ENCODE measurements at places on chromosomes 2 and 18. TPM values are rescaled to one million over a fixed set of nuclear protein-coding genes. Genes with fewer than 3 reads are reported as not detected.
A peak's percentile ranks its signal among the peaks of the same experiment; 100 is the strongest.

CCDC148 gene
- 0.45 TPM for polyA plus RNA-seq

NT5DC4 gene
- polyA plus RNA-seq: not detected

FAM228A gene
- not detected for polyA plus RNA-seq

GCG gene
- polyA plus RNA-seq: not detected

SPATS2L gene
- 67.3 TPM for polyA plus RNA-seq

NT5C1B gene
- not detected for polyA plus RNA-seq

GALNT5 gene
- polyA plus RNA-seq: 0.02 TPM

MGAT4A gene
- polyA plus RNA-seq: 1.4 TPM

COL4A3 gene
- polyA plus RNA-seq: 0.12 TPM

GAL3ST2 gene
- 0.14 TPM for polyA plus RNA-seq

DNA sequence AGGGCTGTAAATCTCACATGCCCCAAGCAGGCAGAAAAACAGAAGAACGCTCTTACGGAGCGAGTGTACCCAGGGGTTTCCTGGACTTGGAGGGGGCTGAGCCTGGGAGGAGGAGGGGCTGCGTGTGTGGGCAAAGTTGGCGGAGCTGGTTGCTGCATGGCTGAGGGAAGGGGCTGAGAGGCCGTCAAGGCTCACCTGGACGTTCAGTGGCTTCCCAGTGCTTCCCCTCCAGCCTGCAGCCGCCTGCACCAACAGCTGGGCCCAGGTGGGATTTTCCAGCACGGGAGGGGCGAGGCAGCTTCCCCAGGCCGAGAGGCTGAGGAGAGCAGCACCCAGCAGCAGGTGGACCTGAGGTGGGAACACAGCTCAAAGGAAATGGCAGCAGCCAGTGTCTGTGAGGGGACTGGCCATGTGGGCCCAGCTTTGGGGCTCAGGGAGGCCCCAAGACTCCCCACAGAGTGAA is 70.6 kb upstream of the CTDP1 start:
- H3K4me1 ChIP-seq: no peaks in the 10 kb centered on the region
- H3K27ac ChIP-seq: no peak overlapping the region
- H3K27me3 ChIP-seq: 0 out of 2 replicates have a peak, but pooled peaks cover 2% of the 10 kb centered on the region

- H3K36me3 ChIP-seq: no peaks in the 10 kb centered on the region
- no peak overlapping the region for H3K27ac ChIP-seq
- no peak overlapping the region for H3K4me3 ChIP-seq
- H3K27me3 ChIP-seq: no peaks in the 10 kb centered on the region
- H3K4me1 ChIP-seq: no peaks in the 10 kb centered on the region
- no peak for DNase-seq
These were observed 87.4 kb upstream of the CAPN13 start for GRCh38 chr2:30894498-30895119.

GRCh38 chr2:204722691-204723090 is 177.4 kb downstream of the PARD3B start:
- no peaks in the 10 kb centered on the region for H3K27me3 ChIP-seq
- peaks cover 3% of the 10 kb centered on the region for H3K4me1 ChIP-seq
- DNase-seq: no peak
- H3K36me3 ChIP-seq: no peaks in the 10 kb centered on the region

DNA sequence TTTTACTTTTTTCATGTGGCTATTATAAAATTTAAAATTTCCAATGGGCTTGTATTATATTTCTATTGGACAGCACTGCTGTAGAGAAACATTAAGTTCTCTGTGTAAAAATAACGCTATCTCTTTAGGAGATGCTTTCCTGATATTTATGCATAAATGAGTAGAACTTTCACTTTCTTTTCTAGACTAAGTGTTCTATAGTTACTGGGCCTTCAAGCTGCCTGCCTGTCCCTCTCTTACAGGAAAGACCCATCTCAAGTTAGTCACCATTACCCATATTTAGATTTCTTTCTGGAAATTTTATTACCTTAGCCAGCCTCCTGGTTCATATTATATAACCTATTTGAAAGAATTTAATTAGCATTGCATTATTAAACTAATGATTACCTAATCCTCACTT is 4.8 kb downstream of the ITGA4 start:
- H3K27me3 ChIP-seq: peaks cover 14% of the 10 kb centered on the region
- no peak overlapping the region for H3K27ac ChIP-seq
- no peak overlapping the region for H3K4me3 ChIP-seq

GRCh38 chr18:73908323-73908722 is 239.3 kb downstream of the FBXO15 start:
- peak; percentile 59 for DNase-seq
- H3K4me1 ChIP-seq: no peaks in the 10 kb centered on the region
- no peak overlapping the region for H3K4me3 ChIP-seq
- H3K36me3 ChIP-seq: no peaks in the 10 kb centered on the region
- H3K27ac ChIP-seq: no peak overlapping the region

GRCh38 chr2:237590272-237591140 is at the start of gene RAB17:
Gene RAB17, minus strand, starts transcription at chr2:237590734. Its CDS starts 4,580 bp downstream, at chr2:237586154.
- peak within 1 kb of the TSS; percentile 25 for H3K27ac ChIP-seq
- no peaks in the 10 kb centered on the region for H3K36me3 ChIP-seq
- H3K27me3 ChIP-seq: no peaks in the 10 kb centered on the region

GRCh38 chr18:11489266-11489899 is 120.0 kb upstream of the SLC35G4 start:
- H3K36me3 ChIP-seq: no peaks in the 10 kb centered on the region
- H3K27me3 ChIP-seq: no peaks in the 10 kb centered on the region
- no peaks in the 10 kb centered on the region for H3K4me1 ChIP-seq
- no peak overlapping the region for H3K4me3 ChIP-seq
- no peak for DNase-seq

DNA sequence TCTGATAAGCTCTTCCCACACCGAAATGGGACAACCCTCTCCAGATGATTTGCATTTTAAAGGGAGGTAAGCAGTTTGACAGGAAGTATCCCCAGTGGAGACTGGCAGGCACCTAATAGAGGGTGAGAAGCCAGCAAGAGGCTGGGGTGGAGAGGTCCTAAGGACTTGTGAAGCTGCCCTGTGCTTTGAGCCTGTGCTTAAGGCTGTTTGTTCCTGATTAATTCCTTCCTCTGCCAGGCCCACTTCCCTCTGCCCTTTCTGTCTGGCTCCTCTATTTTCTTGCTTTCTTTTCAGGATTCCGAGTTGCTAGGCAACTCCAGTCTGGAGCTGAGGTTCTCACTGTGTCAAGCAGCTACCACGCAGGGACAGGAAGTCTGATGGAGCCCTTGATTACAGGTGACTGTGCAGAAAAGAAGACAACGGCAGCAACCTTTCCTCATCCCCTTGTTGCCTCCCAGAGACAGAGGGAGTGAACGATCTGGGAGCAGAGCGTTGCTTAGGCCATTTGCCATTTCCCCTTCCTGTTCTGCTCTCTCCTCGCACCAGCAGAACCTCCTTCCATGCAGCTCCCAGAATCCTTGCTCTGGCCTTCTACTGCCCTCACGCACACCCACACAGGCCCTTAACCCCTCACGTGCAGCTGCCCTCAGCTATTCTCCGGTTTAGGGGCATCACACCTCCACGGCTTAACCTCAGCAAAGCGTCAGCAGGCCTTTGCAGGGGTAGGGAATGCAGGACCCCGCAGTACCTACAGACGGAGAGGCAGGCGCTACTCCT is 103.6 kb upstream of the CELF4 start:
- DNase-seq: no peak
- H3K4me1 ChIP-seq: peaks cover 11% of the 10 kb centered on the region
- H3K36me3 ChIP-seq: no peaks in the 10 kb centered on the region

DNA sequence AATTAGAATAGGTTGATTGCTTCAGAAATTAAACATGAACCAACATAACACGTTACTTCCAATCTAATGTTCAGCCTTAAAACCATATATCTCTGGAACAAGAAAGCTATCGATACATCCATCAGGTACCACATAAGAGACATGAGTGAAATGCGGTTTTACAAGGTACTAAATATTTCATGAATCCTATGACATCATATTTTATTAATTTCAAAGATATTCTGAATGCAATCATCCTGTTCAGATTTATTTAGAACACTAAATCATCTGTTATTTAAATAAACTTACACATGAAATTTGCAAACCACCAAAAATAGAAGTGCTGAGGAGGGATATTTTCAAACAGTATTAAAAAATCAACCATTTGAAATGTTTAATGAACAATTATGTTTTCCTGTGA is 119.0 kb downstream of the OSBPL1A start:
- no peak for DNase-seq
- no peaks in the 10 kb centered on the region for H3K36me3 ChIP-seq
- H3K4me1 ChIP-seq: no peaks in the 10 kb centered on the region
- H3K27me3 ChIP-seq: no peaks in the 10 kb centered on the region
- H3K27ac ChIP-seq: no peak overlapping the region

GRCh38 chr2:68200157-68200787 is 42.6 kb downstream of the PNO1 start:
- H3K4me1 ChIP-seq: no peaks in the 10 kb centered on the region
- H3K27ac ChIP-seq: no peak overlapping the region
- no peaks in the 10 kb centered on the region for H3K36me3 ChIP-seq
- H3K4me3 ChIP-seq: no peak overlapping the region
- no peak for DNase-seq

DNA sequence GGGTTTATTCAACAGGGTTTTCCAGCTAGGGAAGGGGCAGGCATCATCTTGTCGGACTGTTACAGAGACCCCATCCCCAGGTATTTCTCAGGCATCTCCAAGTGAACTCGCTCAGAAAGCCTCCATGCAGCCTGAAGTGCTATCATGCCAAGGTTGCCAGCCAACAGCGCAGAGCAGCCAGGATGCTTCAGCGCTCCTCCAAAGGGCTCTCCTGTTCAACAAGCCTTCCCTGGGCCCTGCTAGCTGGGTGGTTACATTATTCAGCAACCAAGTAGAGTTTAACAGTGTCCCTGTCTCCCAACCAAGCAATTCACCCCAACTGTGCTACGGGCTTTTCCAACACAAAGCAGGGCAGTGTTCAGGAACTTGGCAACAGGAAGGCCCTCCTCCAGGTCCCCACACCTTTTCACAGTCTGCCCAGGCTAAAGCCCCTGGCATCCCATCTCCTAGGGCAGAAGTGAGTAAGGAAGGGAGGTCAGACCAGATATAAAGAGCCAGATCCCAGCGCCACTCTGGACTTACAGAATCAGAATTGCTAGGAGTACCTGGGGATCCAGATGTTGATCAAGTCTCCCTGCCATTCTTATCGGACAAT is 52.9 kb downstream of the ZBTB7C start:
- H3K4me3 ChIP-seq: no peak overlapping the region
- DNase-seq: no peak
- H3K27ac ChIP-seq: no peak overlapping the region
- H3K27me3 ChIP-seq: no peaks in the 10 kb centered on the region
- H3K36me3 ChIP-seq: no peaks in the 10 kb centered on the region

DNA sequence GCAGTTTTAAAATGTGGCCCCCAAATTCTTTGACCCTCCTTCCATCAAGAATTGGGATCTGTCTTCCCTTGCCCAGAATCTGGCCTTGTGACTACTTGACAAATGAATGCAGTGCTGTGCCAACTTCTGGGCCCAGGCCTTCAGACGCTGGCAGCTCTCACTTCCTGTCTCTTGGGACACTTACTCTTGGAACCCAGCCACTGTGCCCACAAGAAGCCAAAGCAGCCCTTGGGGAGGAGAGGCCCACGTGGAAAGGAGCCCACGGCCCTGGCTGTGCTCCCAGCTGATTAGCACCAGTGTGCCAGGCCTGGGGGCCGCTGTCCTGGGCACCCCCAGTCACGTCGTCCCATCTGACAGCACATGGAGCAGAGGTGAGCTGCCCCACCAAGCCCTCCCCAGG is 56.6 kb downstream of the RPL37A start:
- DNase-seq: no peak
- no peak overlapping the region for H3K27ac ChIP-seq
- H3K36me3 ChIP-seq: no peaks in the 10 kb centered on the region
- peaks cover 17% of the 10 kb centered on the region for H3K4me1 ChIP-seq
- no peaks in the 10 kb centered on the region for H3K27me3 ChIP-seq

- DNase-seq: no peak
- no peak overlapping the region for H3K4me3 ChIP-seq
- no peaks in the 10 kb centered on the region for H3K36me3 ChIP-seq
- H3K27me3 ChIP-seq: no peaks in the 10 kb centered on the region
- no peaks in the 10 kb centered on the region for H3K4me1 ChIP-seq
These were observed 268.0 kb downstream of the CYP26B1 start for GRCh38 chr2:71879509-71880184.

GRCh38 chr18:46756025-46756558 is 761 bp downstream of the ST8SIA5 start:
- H3K27ac ChIP-seq: no peak overlapping the region
- H3K4me3 ChIP-seq: peak overlapping the region; percentile 26
- peaks cover 17% of the 10 kb centered on the region for H3K27me3 ChIP-seq
- peaks cover 8% of the 10 kb centered on the region for H3K4me1 ChIP-seq

GRCh38 chr18:13003466-13003896 is 12.3 kb downstream of the CEP192 start:
- H3K27me3 ChIP-seq: no peaks in the 10 kb centered on the region
- H3K27ac ChIP-seq: no peak overlapping the region
- DNase-seq: peak; percentile 79
- no peak overlapping the region for H3K4me3 ChIP-seq
- H3K36me3 ChIP-seq: no peaks in the 10 kb centered on the region
- no peaks in the 10 kb centered on the region for H3K4me1 ChIP-seq

GRCh38 chr18:76679945-76680344 is 142.4 kb upstream of the ZNF236 start:
- no peak overlapping the region for H3K4me3 ChIP-seq
- no peaks in the 10 kb centered on the region for H3K36me3 ChIP-seq
- DNase-seq: no peak

DNA sequence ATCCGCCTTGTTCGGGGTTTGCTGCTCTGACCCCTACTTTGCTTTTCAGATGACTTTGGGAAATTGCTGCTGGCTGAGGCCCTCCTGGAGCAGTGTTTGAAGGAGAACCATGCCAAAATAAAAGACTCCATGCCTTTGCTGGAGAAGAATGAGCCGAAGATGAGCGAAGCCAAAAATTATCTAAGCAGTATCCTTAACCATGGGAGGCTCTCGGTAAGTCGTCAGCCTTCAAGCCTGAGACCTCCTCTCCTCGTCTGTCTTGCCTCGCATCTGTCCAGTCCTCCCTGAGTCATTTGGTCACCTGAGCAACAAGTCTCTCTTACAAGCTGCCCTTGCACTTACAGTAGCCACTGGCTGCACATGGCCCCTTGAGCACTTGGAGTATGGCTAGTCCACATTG is 34.7 kb upstream of the MCFD2 start:
- H3K4me3 ChIP-seq: no peak overlapping the region
- no peak overlapping the region for H3K27ac ChIP-seq
- DNase-seq: no peak
- H3K27me3 ChIP-seq: no peaks in the 10 kb centered on the region

GRCh38 chr2:215607766-215608165 is 171.9 kb upstream of the FN1 start:
- no peak overlapping the region for H3K27ac ChIP-seq
- H3K36me3 ChIP-seq: no peaks in the 10 kb centered on the region
- DNase-seq: no peak
- H3K27me3 ChIP-seq: no peaks in the 10 kb centered on the region

DNA sequence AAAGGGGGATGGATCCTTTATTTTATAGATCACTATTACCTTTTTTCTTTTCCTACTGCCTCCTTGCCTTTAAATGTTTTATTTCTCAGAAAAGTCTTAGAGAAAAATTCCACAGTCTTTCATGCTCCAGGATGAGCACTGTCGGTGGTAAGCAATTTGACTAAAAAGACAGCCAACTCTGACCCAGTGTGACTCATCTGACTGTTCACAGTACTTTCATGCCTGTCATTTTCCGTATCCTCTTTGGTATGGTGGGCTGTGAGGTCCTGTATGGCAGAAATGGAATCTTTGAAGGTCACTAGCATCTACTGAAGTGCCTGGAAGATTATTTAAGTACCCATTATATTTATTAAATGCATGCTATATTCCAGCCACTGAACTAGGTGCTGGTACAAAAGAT is 2.1 kb upstream of the RFTN2 start:
- H3K27me3 ChIP-seq: no peaks in the 10 kb centered on the region
- peaks cover 8% of the 10 kb centered on the region for H3K4me1 ChIP-seq
- DNase-seq: no peak

- peaks cover 27% of the 10 kb centered on the region for H3K36me3 ChIP-seq
- no peaks in the 10 kb centered on the region for H3K27me3 ChIP-seq
- H3K27ac ChIP-seq: no peak overlapping the region
- no peak overlapping the region for H3K4me3 ChIP-seq
These were observed 8.4 kb upstream of the AGBL5 start for GRCh38 chr2:27042985-27043634.
